ENCODE measurements at places on chromosomes 4 and X.

DNA sequence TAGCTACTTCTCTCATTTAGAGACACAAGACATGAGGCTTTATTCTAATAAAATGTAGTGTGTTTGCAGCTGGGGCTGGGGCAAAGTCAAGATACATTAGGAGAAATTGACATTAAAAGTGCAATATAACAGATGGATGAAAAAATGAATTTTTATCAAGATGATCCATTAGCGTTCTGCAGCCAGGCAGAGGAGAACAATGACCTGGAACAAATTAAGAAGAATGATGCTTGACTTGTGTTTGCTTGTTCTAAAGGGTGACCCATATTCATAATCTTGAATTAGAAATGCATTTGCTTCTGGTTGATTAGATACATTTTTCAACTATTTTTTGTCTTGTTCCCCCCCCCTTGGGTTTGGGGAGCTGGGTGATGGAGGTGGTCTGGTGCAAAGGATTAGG, 439.5 kb upstream of the BOD1L1 start:
- H3K27me3 ChIP-seq = no peaks in the 10 kb centered on the region
- no peaks in the 10 kb centered on the region for H3K36me3 ChIP-seq
- no peak overlapping the region for H3K27ac ChIP-seq
- no peak for DNase-seq
- H3K4me1 ChIP-seq = no peaks in the 10 kb centered on the region

- peaks cover 3% of the 10 kb centered on the region for H3K27me3 ChIP-seq
- no peak overlapping the region for H3K4me3 ChIP-seq
- no peaks in the 10 kb centered on the region for H3K36me3 ChIP-seq
- peak; percentile 25 for DNase-seq
Measured at GRCh38 chr4:99405433-99406115, 29.6 kb downstream of the ADH7 start.

GRCh38 chr4:47538111-47538824, 53.2 kb downstream of the ATP10D start:
- H3K36me3 ChIP-seq = no peaks in the 10 kb centered on the region
- H3K27ac ChIP-seq = no peak overlapping the region
- no peaks in the 10 kb centered on the region for H3K27me3 ChIP-seq
- H3K4me1 ChIP-seq = peaks cover under 1% of the 10 kb centered on the region

DNA sequence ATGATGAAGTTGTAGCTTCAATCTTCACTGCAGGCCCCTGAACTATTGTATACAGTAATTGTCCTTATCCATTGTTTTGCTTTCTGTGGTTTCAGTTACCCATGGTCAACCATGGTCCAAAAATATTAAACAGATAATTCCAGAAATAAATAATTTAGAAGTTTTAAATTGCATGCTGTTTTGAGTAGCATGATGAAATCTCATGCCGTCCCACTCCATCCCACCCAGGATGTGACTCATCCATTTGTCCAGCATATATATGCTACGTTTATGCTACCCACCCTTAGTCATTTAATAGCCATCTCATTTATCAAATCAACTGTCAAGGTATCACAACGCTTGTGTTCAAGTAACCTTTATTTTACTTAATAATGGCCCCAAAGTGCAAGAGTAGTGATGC, 34.5 kb downstream of the IQCM start:
- H3K27me3 ChIP-seq = no peaks in the 10 kb centered on the region
- H3K4me3 ChIP-seq = no peak overlapping the region
- H3K36me3 ChIP-seq = no peaks in the 10 kb centered on the region
- no peaks in the 10 kb centered on the region for H3K4me1 ChIP-seq
- no peak overlapping the region for H3K27ac ChIP-seq

- H3K36me3 ChIP-seq = no peaks in the 10 kb centered on the region
- no peak overlapping the region for H3K27ac ChIP-seq
- no peak overlapping the region for H3K4me3 ChIP-seq
- no peak for DNase-seq
Measured at GRCh38 chrX:45743906-45744625, 543.4 kb upstream of the DIPK2B start.

- no peak for DNase-seq
- no peaks in the 10 kb centered on the region for H3K4me1 ChIP-seq
- H3K27ac ChIP-seq = no peak overlapping the region
- H3K36me3 ChIP-seq = no peaks in the 10 kb centered on the region
Measured at GRCh38 chr4:25098964-25099891, 61.0 kb downstream of the SEPSECS start.

All from T-cell (primary cell).